ENCODE measurements at places on chromosomes 12 and 14. TPM values are rescaled to one million over a fixed set of nuclear protein-coding genes. Genes with fewer than 3 reads are reported as not detected.

TBX5 gene
- not detected for total RNA-seq

PFKM gene
- total RNA-seq: 42.2 TPM

POLR3B gene
- 11.9 TPM for total RNA-seq

OTX2 gene
- total RNA-seq: not detected

TMEM30B gene
- 0.20 TPM for total RNA-seq

TPCN1 gene
- 14.1 TPM for total RNA-seq
